ENCODE measurements at places on chromosomes 1 and 21.

- DNase-seq: no peak
These were observed 24.5 kb downstream of the AHCYL1 start for GRCh38 chr1:110008971-110009565.

- no peak for DNase-seq
These were observed 56.2 kb downstream of the TAS1R2 start for GRCh38 chr1:18803151-18803791.

GRCh38 chr1:117076648-117077047 is 16.5 kb downstream of the TTF2 start:
- no peak for DNase-seq

- no peak for DNase-seq
These were observed 108.2 kb downstream of the CDC7 start for GRCh38 chr1:91608876-91609275.

DNA sequence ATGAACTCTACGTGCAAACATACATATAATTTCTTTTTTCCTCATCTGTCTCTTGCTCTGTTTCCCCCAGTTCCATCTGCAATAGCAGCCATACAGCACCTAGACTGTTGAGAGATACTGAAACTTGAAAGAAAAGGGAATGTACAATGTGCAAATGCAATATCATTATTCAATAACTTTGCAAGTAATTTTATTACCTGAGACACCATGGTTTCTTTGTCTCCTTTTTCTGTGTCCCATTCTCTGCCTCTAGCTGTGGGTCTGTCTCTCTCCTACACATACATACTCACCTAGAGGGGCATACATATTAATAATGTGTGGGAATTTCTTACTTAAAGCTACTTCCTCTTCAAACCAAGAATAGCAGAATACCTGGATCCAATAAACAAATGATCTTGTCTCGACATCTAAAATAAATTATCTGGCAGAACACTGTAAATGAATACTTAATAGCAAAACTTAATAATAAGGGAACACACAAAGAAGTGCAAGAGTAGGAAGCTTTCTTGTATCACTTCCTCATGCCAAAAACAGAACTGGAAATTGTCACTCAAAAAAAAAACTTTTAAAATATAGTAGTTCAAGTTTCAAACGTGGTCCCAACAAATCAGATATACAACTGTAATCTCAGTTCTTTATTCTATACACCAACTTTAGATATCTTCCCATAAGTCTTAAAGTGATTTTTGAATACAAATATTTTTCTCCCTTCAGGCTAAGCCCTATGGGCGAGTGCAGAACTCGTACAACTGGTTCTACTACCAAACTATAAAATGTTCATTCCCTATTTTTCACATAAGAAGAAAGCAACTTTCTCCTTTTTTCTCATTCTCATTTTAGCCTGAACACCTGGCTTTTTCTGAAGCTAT is 194.6 kb downstream of the NRIP1 start:
- no peak for DNase-seq

DNA sequence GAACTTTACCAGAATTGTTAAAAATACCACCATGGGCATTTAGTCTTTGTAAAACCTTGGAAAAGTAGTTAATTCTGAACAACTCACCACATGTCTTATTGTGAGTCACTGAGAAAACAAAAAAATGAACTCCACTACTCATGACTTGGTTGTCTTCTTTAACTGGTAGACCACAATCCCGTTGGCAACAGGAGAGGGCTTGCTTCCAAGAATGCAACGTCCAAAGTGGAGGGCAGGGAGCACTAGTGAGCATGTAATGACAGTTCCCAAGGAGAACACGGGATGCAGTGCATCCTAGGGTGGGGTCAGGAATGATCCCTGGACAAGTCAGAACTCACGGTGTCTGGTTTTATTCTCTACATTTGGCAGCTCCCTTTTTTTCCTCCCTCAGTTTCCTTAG is 15.2 kb upstream of the HMCN1 start:
- no peak for DNase-seq

GRCh38 chr21:37372951-37373350 is 6.4 kb downstream of the DYRK1A start:
- no peak for DNase-seq

DNA sequence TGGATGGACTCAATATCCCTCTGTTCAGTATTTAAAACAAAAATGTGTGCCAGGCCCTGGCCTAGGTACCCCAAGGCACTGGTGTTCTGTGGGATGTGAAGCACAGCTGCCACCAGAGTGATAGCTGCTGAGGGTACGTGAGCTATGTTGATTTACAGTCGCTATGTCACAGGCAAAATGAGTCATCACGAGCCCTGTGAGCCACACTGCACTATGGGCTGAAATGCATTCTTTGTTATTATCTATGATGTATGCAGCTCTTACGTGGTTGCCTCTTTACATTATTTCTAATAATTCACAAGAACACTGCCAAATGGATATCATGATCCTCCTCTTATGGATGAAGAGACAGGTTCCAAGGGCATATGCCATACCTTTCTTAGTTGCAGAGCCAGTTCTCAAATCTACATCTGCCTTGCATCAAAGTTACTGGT is 2.1 kb downstream of the TEX38 start:
- DNase-seq: no peak

DNA sequence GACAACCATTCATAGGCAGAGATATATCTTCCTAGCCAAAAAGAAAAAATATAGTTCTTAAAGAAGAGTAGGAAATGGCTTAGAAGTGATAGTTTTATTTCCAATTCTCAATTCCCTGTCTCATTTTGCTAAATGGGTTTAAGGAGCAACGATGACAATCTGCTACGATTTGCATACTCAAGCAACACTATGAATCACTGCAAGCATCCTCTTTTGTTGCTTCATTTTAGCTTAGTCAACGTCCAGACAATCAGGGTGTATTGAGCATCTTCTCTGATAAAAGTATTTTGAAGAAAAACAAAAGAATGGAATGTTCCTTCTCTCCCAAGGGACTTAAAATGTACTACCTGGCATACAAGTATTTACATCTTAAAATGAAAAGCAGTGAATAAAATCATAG is 80.6 kb downstream of the RGS7 start:
- DNase-seq: no peak

DNA sequence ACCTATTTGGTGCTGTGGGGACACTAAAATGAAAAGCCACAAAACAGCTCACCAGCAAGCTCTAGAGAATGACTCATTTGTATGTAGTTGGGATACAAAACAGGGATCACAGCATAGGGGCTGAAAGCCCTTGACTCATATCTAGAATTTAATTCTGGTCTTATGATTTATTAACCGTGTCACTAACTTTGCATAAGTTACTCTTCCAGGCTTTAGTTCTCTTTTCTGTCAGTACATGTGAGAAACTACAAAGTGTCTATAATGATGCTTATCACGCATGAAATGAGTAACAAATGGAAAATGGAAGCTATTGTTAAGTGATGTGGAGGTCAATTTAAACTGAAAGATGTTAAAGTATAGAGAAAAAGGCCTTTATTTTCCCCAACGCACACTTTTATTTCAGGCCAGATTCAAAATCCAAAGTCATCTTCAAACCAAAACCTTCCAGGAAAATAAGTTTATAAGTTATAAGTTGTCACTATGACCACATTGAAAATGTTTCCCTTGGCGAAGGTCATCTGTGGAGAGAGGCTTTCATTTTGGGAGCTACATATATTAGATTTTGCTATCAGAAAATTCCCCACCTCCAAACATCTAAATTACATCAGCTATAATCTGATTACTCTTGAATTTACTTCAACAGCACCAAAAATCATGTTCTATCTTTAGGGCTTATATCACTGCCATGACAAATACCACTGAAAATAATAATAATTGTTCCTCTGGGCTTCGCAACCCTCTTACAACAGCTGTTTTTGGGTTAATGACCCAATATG is 430.5 kb downstream of the MRPL39 start:
- no peak for DNase-seq

- no peak for DNase-seq
These were observed 12.6 kb upstream of the ADORA3 start for GRCh38 chr1:111516005-111516535.

DNA sequence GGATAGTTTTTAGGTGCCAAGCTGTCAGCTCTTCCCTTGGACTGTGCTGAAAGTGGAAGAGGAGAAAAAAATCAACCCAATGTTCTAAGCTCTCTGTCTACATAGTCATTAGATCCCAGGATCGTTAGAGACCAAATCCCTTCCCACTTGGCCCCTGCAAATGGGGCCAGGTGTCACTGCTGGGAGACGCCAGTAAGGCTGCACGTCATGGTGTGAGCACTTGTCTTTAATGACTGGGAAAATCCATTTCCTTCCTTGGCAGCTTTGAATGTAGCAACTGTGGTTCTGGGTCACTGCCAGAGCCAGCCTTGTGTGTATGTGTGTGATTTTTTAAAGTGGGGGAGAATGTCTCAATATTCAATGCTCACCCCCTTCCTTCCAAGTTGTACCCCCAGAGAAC is 59.9 kb downstream of the MAN1C1 start:
- DNase-seq: no peak

GRCh38 chr1:155049651-155050559 is 1.2 kb upstream of the ADAM15 start:
- DNase-seq: no peak

DNA sequence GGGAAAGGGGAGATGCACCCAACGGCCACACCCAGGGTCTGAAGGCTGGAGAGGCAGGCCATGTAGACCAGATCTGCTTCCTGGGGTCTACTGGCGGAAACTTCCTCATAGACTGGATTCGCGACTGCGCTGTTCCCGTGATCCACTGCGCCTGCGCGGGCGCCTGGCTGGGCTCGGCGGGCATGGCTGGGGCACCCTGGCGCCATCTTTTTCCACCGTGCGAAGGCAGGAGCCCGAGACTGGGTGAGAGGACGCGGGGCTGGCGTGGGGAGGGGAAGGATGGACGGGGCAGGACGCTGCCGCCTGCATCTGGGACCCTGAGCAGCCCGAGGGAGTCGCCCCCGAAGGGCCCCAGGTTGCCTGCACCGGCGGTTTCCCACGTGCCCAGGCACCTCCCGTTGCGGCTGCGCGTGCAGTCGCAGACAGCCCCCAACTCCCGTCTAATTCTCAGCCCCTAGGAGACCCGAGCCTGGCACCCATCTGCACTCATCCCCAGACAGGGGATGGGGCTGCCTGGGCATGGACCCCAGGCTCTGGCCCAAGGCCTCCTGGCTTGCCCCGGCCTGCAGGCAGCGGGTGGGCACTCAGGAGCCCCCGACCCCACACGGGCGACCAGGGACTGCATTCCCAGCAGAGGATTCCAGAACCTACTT is 12.4 kb upstream of the FAM3B start:
- no peak for DNase-seq

GRCh38 chr1:152577168-152577567 is 3.1 kb downstream of the LCE3D start:
- DNase-seq: no peak

DNA sequence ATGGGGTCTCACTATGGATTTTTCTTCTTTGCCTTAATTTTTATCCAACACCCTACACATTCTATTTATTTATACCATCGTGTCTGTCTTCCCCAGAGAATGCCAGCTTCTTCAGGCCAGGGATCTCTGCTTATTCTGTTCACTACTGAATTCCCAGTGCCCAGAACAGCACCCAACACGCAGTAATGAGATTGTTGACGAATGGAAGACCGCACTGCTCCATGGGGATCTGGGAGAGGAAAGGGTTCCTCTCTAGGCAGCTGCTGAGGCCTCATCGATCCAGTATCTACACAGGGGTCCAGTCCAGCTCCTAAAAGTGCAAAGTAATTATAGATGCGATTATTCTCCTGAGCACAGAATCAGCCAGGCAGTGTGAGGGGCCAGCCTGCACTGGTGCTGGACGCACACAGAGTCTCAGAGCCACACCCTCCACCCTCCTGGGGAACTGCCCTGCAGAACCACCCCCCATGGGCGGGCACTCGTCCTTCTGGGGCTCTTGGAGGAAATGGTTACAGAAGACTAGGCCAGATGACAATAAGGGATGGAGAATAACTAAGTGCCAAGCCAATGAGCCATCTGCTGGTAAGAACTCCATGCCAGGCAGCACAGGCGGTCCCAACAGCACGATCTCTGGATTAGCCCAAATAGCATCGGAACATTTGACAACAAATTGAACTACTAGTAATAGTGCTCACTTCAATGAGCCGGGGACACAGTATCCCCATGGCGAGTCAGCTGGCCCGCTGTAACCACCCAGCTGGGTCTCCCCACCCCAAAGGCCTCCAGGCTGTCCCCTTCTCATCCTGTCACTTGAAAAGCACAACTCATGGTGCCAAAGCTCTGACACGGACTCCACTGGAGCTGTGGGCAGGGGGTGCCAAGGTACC is 1.7 kb upstream of the PDE9A start:
- DNase-seq: no peak

- DNase-seq: no peak
These were observed 17.1 kb downstream of the MTOR start for GRCh38 chr1:11245248-11245647.

- no peak for DNase-seq
These were observed 33.8 kb downstream of the ZBTB40 start for GRCh38 chr1:22485431-22485830.

- DNase-seq: no peak
These were observed 9.3 kb downstream of the ATP1A1 start for GRCh38 chr1:116382321-116382720.

DNA sequence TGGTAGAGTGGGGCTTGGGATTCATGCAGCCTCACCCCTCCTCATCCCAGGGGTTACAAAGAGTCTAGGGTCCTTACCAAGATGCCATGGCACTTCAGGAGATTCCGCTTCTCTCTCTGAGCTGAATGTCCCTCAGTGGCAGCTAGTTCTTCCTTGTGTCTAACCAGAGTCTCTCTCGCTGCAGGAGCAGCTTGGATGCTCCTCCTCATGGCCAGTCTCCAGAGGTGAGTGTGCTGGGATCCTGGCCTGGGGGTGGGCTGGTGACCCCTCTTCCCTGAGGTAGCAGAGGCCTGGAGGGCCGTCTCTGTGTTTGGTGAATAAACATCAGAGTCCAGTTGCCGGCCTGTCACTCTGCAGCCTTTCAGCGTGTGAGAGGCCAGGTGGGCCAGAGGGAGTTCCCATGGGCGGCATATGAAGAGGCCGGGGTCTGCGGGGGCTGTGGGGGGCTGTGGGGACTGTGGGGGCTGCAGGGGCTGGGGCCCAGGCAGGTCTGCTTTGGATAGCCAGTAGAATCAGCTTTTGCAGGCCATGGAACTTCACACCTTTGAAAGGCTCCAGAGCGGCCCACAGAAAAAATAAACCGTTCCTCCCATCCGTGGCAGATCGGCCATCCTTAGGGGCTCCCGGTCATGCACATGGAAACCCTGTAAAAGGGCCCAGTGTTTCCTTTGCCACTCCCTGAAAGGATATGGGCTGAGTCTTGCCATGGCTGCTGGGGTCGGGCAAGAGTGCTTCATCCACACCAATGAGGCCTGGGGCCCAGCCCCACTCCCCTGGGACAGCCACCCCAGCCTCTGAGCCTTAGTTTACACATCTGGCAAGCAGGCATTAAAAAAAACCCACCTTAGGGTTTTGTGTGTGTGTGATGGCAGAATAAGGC is 256.4 kb downstream of the FOXD2 start:
- no peak for DNase-seq

- DNase-seq: no peak
These were observed 8.8 kb downstream of the UBE2J2 start for GRCh38 chr1:1264868-1265272.

All from GM12892 (cell line).